ENCODE measurements at places on chromosomes 5 and 9.

DNA sequence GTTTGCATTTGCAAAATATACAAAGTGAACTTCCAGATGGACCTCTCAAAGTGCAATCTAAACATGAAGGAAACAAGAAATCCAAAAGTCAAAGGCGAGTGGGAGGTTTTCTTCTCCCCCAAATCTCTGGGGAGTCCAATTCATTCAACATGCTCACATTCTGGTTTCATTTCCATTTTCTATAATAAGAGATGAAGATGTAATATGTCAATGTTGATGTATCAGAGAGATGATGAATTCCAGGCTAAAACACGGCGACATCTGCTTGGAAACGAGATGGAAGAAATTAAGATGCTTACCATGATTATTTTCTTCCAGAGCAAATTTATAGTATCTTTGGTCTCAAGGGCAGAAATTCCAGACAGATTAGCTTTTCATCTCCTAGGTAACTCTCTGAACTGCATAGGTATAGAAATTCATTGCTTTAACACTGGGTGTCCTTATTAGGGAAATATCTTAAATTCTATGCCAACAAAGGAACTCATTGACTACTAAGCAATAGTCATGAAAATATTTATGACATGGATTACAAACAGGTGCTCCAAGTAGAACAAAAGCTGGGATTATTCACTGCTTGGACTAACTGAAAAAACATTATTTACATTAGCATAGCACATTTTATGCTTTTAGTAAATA, 287.9 kb downstream of the SEC61B start:
- DNase-seq: no peak

GRCh38 chr5:98454904-98455303, 318.6 kb upstream of the RGMB start:
- DNase-seq: peak; percentile 67

GRCh38 chr5:80216753-80217596, 38.9 kb downstream of the SERINC5 start:
- DNase-seq: no peak

DNA sequence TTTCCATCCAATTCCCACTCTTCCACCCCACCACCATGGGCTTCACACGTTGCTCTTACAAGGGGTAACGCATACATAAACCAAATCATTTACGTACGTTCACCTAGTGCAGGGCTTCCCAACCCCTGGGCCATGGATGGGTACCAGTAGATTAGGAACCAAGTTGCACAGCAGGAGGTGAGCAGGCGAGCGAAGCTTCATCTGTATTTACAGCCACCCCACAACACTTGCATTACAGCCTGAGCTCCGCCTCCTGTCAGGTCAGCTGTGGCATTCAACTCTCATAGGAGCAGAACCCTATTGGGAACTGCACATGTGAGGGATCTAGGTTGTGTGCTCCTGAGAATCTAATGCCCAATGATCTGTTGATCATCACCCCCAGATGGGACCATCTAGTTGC, 82.3 kb downstream of the CEMIP2 start:
- no peak for DNase-seq

DNA sequence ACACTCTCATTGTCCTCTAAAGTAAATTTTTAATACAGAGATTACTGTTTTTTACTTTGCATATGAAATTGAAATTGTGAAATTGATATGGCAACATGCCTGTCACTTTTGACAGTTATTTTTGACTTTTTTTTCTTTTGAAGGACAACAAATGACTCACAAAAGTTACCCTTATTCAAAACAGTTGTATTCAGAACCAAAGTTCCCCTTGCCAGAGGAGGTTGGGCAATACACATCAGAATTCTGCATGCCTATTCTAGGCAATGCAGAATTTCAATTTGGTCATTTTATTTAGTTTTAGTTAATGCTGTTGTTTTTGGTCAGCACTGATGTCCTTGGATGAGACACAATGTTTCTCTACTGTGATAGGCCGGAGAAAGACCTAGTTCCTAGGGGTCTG, 299.1 kb upstream of the PRR16 start:
- DNase-seq: no peak

- DNase-seq: no peak
These were observed 17.2 kb downstream of the FBXW11 start for GRCh38 chr5:171989276-171989675.

DNA sequence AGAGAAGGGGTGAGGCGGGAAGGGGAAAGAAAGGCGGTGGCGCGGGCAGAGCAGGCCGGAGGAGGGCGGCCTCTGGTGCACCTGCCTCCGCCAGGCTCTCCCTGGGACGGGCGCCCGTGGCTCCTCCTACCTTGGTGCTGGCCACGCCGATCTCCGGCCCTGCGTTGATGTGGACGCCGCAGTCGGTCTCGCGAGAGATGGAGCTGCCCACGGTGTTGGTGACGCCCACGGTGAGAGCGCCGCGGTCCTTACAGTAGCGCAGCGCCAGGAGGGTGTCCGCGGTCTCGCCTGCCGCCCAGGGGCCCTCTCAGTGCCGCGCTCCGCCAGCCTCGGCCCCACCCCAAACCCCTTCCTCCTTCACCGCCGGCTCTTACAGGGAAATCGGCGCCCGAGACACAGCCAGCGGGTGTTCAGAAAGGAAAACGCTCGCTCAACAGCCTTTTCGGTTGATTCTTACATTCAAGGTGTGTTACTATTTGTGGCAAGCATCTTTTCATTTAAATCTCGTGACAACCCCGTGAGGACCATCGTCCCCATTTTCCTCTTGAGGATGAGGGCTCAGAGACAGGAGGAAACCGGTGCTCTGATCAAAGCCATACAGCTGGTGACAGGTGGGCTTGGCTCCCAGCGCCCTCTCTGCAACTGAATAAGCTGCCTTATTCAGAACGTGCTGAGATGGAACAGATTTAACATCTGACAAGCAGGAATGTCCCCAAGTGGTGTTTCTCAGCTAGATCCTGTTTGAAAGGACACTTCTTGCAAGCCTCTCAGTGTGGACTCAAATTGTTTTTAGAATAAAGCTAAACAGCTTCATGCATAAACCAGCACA, 22.0 kb upstream of the MAPK9 start:
- no peak for DNase-seq

DNA sequence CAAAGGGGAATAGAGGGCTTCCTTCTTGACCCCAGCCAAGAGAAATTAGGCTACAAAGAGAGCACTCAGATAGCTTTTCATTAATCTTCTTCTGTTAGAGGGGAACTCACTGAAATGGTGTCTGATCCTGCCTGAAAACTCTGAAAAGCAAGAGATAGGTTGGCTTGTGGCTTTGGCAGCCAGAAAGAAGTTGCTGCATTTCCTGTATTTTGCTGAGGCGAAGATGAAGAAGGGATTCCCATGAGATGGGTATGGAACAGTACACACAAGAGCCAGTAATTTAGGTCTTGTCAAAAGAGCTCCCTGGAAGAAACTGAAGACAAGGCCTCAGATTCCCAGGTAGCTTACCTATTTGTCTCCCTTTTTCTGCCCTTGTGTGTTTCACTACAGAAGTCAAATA, 120.9 kb upstream of the TARS1 start:
- DNase-seq: no peak

- DNase-seq: no peak
These were observed 1216.3 kb upstream of the ACO1 start for GRCh38 chr9:31168161-31168560.
